ENCODE measurements at places on chromosomes 12 and 14.
A peak's percentile ranks its signal among the peaks of the same experiment; 100 is the strongest.

GRCh38 chr14:35247777-35248475 is 44.3 kb upstream of the PSMA6 start:
- DNase-seq: no peak

GRCh38 chr14:37168721-37169120 is 3.7 kb downstream of the SLC25A21 start:
- DNase-seq: no peak

GRCh38 chr14:68239988-68240771 is 420.6 kb downstream of the RAD51B start:
- DNase-seq: peak; percentile 75

- DNase-seq: peak; percentile 85
Observed at GRCh38 chr14:40122968-40123648, 690.9 kb upstream of the FBXO33 start.

DNA sequence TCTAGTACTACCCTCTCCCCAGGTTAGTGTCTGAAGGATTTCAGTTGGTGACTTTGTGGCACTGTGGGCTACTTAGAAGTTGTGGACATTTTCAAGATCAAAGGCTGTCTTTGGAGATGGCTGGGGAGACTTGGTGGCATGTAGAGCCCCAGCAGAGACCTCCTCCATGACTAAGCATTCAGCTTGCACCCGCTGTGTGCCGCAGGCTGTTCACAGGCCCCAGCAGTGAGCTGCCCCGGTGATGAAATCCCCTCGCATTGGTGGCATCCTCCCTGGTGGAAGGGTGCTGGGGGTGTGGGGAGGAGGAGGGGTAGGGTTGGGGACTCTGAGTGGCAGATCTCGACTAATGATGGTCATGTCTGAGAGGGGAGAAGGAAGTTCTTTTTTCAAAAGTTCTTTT is 173.9 kb downstream of the TSPAN9 start:
- DNase-seq: no peak

GRCh38 chr12:93778306-93778705 is 101.1 kb downstream of the CRADD start:
- peak; percentile 11 for DNase-seq

Measured in kidney tubule cell (primary cell).